ENCODE measurements at places on chromosomes 16 and 17. TPM values are rescaled to one million over a fixed set of nuclear protein-coding genes. Genes with fewer than 3 reads are reported as not detected.

- peak; percentile 75 for DNase-seq
Observed at GRCh38 chr17:57703273-57703672, 41.8 kb downstream of the CCDC182 start.

GRCh38 chr17:72273289-72274056 is 152.7 kb downstream of the SOX9 start:
- DNase-seq = no peak

DNA sequence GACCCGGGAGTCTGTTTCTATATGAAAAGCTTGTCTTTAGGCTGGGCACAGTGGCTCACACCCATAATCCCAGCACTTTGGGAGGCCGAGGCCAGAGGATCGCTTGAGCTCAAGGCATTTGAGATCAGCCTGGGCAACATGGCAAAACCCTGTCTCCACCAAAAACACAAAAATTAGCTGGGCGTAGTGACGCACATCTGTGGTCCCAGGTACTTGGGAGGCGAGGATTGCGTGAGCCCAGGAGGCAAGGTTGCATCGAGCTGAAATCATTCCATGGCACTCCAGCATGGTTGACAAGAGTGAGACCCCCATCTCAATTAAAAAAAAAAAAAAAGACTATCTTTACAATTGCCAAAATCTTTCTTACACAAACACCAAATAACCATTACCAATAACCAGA is 22.7 kb upstream of the RFFL start:
- DNase-seq = no peak

SLC38A8 gene
- not detected for total RNA-seq

EFCAB5 gene
- total RNA-seq = not detected
